ENCODE measurements at places on chromosomes 5 and 9.

GRCh38 chr5:131685516-131686171 lies 50.6 kb upstream of the RAPGEF6 start:
- DNase-seq: no peak

DNA sequence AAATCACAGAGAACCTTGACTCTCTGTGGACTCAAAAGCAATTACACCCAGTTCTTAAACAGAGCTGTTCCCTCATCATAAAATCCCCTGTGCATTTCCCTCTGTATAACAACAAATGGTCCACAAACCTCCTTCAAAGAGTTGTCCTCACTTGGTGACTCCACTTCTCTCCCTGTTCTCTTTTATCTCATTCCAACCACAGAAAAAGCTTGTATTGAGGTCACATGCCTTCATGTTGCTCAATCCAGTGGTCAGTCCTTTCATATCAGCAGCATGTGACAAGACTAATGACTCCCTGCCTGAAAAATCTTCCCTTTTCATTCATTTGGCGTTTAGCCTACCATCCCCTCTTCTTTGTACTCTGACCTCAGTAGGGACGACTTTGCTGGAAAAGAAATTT lies 158.0 kb downstream of the DEPDC1B start:
- no peak for DNase-seq

DNA sequence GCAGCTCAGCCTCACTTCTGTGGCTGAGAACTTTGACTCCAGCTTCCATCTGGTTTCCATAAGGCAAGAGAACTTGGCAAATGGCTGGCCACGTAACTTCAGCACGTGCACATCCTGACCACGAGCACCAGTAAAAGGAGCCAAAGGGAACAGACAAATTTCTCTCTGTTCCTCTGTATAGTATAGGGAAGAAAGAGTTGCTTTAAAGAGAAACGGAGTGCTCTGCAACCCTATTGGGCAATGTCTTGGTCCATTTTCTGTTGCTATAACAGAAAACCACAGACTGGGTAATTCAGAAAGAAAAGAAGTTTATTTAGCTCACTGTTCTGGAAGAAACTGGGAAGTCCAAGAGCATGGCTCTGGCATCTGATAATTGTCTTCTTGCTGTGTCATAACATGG lies 558.7 kb downstream of the ACTL7B start:
- no peak for DNase-seq

DNA sequence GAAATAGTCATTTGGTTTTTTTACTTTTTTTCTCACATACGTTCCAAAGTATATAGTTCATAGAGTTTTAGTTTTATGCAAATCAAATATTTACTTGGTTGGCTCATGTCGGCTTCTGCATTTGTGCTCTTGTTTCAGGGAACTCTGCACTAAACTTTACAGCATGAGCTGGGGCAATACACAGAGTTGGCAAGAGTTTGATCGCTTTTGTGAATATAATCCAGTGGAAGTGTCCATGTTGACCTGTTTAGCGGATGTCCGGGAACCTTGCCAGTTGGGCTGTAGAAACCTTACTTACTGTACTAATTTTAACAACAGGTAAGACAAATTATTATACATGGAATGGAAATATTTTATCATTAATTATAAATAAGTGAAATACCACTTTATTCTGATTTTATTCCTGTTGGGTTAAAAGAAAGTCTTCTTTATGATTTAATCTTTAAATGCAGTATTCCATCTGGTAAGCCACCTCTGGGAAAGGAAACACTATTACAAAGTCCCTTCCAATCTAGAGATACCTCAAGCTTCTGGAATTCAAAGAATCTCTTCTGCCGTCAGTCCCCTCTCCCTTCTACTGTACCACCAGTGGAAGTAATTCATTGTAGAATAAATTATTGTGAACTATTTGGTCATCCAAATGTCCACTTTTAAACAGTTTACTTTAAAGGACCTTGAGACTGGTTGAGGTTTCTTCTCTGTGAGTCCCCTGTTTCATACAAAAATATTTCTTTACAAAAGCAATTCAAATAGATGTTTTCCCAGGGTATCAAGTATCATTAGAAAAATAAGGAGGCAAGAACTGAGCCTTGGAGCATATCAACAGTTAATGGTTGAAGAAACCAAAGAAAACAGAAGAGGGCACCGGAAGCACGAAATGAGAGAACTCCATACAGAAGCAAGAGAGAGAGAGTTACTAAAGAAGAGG lies 45.2 kb upstream of the GLIPR2 start:
- DNase-seq: no peak

DNA sequence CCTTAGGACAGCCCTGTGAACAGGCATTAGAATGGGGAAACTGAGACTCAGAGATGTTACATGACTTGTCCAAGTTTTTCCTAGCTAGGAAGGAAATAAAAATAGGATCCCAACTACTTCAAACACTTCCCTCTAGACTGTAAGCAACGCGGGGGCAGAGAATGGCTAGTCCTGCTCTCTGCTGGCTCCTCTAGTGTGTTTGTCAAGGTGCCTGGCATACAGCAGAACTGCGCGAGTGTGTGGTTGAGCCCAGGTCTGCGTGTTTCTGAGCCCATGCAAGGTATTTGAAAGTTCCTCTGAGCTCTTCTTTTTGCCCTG lies 152.5 kb downstream of the MACROH2A1 start:
- DNase-seq: no peak

- peak; percentile 52 for DNase-seq
These were observed 7.9 kb upstream of the ZFP62 start for GRCh38 chr5:180868960-180869359.

- no peak for DNase-seq
These were observed 257.5 kb downstream of the DMAC1 start for GRCh38 chr9:7542126-7542525.

DNA sequence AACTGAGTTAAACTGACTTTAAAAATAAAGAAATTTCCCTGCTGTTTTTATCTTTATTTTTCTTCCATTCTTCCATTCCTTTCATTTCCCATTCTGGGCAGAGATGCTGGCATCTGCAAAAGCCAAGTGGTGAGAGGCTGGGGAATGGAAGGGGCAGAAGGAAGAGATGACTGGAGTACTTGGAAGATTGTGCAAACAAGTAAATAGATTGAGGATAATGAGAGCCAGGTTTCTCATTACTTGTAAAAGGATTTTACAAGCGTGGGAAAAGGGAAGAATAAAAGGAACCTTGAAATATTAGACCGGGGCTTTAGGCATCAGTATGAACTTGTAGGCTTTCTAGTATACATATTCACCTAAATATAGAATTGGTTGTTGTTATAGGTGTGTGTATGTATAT lies 341.2 kb downstream of the CAAP1 start:
- no peak for DNase-seq

DNA sequence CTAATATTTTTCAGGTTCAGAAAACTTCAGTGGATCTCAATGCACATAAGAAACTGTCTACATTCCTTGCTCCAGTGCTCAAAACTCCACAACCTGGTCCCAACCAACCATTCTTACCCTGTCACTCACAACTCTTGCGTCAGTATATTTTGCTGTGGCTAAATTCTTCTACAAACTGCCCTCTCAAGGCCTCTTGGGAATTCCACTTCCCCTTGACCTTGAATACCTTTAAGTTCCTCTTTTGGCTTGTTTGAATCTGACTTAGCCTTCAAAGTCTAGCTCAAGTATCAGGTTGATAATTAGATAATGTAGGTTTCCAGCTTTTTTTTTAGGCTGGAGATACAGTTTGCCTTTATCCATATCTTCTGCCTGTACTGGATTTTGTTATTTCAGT lies 128.3 kb downstream of the SLF1 start:
- DNase-seq: no peak

- no peak for DNase-seq
These were observed 36.8 kb downstream of the C9orf153 start for GRCh38 chr9:86222667-86223066.

GRCh38 chr5:65778126-65778525 lies 56.1 kb downstream of the NLN start:
- DNase-seq: no peak

DNA sequence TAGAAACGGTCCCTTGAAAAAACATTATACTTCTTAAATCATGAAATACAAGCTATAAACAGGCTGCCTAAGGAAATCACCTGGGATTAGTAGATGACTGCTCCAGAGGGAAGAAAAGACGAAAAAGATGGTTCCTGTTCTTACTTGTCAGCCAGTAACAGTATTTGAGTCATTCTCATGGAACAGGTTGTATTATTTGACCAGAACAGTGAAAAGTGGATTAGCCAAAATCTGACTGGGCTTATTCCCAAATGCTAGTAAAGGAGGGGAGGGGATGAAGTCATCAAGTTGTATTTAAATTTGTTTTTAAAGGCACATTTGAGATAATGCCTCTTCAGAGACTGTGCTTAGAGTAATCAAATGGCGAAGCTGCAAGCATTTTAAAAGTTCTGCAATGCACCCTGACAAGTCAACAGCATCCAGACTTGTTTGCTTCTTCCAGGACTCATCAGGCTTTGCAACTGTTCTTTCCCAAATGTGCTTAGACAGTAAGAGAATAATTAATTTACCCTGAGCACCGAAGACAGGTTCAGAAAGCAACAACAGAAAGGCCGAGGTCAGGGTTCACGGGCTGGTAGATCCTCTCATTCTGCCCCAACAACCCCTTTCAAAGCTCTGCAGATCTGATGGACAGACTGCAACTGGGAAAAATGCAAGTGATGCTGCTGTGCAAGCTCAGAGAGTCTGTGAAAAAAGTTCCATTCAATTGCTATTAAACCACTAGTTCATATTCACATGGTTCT lies 800.6 kb downstream of the KCTD16 start:
- DNase-seq: no peak

DNA sequence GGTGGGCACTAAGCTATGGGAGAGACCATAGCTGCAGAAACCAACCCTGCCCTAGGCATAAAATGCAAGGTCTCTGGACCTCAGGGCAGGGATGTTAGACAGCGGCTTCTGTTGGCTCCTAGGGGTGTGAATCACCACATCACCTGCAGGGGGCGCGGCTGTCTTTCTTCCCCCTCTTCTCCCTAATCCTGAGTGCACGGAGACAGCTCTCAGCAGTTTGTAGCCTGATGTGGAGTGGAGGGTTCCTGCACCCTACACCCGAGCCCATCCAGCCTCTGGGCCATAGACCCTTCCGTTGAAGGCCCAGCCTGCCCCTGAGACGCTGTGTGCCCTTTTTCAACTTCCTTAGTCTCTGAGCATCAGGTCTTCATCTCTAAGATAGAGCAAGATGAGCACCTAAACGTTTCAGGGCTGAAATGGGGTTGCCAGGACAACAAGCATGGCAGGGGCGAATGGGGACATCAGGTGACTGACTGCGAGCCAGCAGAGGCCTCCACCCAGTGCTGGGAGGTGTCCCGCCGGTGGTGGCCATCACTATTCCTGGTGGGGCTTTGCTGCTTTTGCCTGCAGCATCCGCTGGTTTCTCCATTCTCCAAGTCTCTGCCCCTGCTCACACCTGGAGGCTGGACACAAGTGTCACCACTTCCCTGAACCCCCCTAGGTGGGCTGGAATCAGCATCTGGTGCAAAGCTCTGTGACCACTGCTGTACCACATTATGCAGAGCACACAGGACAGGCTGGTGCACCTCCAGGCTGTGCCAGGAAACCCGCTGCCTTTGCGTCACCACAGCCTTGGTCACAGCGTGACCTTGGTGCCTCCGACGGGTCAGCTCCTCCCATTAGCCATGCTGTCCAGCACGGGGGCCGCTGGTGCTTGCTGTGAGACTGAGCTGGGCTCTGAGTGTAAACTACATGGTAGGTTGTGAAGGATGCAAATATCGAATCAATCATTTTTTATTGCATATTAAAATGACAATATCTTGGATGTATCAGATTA lies 2.5 kb upstream of the SEC16A start:
- peak; percentile 81 for DNase-seq

GRCh38 chr9:87725356-87725899 lies 491 bp upstream of the CTSL start:
- DNase-seq: no peak

DNA sequence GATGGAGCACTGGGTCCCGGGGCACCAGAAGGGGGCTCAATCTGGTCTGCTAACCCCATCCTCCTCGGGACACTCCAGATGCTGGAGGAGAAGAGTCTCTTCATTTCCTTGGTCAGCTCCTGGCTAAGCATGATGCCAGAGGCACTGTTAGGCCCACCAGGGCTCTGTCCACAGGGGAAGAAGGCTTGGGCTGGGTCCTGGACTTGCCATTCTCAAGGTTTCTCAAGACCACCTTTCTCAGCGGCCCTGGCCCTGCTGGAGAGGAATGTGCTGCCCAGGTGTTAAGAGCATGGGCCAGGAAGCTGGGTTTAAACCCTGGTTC lies 7.9 kb downstream of the SH2D3C start:
- DNase-seq: no peak

GRCh38 chr5:141529873-141530272 lies 41.0 kb downstream of the PCDHGC5 start:
- no peak for DNase-seq

DNA sequence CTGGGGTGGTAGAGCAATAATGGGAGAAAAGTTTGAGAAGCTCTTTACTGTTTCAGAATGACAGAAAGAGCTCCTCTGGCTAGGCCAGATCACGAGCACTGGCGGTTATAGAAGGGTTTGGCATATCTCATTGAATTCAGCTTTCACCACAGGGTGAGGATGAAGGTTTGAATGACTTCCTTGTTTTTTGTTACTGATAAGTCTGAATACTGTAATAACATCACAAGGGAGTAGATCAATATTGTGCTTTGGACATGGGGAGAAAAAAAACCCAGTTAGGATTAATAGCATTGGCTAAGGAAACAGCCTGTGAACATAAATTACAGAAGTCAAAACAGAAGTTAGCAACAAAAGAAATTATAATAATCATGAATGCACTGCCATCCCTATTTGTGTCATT lies 9.4 kb downstream of the PHAX start:
- no peak for DNase-seq

DNA sequence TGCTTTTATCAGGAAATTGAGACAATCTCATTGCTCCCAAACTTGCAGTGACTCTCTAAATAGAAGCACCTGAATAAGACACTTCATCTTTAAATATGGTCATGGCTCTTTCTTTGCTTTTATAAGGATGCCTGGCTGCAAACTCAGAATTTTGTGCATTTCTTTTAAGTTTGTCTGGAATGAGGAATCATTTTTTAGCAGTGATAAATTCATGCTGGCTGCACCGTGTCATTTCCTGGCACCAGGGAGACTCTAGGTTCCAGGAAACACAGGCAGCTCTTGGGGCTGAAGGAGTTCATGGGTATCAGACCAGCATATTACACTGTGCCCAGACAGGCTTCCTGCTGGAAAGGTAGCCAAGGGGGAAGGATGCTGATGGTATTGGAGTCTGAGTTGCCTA lies 109.9 kb downstream of the NUDT12 start:
- DNase-seq: no peak

GRCh38 chr5:129622531-129622930 lies 125.4 kb upstream of the MINAR2 start:
- no peak for DNase-seq

GRCh38 chr5:56638061-56638621 lies 177.2 kb upstream of the MAP3K1 start:
- no peak for DNase-seq

- no peak for DNase-seq
These were observed 119.3 kb downstream of the C5orf15 start for GRCh38 chr5:133849116-133849515.

GRCh38 chr5:143890487-143890886 lies 78.5 kb downstream of the HMHB1 start:
- DNase-seq: no peak

GRCh38 chr9:101388507-101388993 lies 3.7 kb upstream of the BAAT start:
- no peak for DNase-seq

Data from stimulated activated CD8-positive, alpha-beta memory T cell treated with anti-CD3 and anti-CD28 coated beads, Interleukin-4, amount 100 ng/mL, for 4 hours (primary cell).